ENCODE measurements at places on chromosomes 12 and 14.
A peak's percentile ranks its signal among the peaks of the same experiment; 100 is the strongest.

DNA sequence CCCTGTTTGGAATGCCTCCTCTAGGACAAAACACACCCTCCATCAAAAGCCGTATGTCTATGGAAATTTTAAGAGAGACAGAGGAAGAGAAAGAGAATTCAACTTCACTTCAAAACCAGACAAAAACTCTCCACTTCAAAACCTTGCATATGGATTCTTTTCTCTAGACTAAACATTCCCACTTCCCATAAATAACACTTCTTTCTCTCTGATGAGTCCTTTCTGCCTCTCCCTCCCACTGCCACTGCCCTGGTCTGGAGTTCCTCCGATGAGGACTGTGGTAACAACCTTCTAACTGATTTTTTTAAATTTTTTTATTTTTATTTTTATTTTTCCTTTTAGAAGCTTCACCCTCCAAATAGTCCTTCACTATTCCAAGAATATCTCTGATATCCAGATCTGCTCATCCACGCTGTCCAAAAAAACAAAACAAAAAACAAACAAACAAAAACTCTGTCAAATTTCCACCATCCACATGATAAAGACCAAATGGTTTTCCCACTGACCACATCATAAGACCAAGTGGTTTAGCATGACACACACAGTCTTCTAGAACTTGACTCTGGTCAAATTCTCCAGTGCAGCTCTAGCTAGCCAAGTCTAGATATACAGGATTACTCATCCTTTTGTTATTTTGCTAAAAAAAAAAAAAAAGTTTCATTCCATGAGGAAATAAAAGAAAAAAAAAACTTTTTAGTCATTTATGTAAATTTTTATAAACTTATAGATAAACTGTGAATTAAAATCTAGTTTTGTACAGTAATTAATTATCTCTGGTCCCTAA is 256.0 kb downstream of the PPFIA2 start:
- DNase-seq, result peak; percentile 26

- no peak for DNase-seq
These were observed 75.2 kb downstream of the TTC9 start for GRCh38 chr14:70716958-70717357.

- DNase-seq, result no peak
These were observed 189.0 kb downstream of the AACS start for GRCh38 chr12:125254236-125254635.

DNA sequence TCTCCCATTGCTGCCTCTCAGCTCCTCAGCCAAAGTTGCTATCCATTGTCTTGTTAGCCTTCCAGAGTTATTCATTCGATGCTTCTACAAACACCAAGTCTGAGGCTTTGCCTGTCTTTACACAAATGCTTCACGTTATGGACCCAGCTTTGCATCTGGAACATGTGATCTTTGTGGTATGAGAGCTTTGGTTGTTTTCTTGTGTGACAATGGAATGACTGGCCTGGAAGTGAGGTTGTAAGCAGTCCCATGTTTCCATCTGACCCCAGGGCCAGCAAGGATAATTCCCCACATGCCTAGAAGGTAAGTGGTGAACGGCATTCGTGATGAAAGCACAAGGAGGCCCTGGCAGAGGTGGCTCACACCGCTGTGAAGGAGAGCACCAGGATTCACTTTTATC is 866.7 kb upstream of the TMEM132C start:
- DNase-seq, result no peak

DNA sequence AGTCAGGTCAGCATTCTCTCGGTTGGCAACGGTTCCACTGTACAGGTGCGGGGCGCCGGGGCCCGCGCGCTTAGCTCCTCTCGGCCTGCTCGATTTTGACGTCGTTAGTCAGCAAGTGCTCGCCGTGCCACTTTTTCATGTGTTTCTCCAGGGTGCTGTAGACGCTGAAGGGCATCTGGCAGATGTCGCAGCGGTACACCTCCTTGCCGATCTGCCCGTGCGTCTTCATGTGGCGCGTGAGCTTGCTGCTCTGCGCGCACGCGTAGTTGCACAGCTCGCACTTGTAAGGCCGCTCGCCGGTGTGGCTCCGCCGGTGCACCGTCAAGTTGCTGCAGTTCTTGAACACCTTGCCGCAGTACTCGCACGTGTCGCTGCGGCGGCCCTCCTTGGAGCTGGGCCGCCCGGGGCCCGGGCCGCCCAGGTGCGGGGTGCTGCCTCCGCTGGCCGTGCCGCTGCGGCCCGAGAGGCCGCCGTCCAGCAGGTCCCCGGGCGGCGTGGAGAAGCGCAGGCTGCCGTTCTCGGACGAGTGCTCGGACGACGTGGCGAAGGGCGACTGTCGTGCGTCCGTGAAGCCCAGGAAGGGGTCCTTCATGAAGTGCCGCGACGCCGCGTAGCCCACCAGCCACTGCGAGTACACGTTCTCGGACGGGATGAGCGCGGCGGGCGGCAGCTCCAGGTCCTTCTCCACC is 97.8 kb downstream of the BCL11B start:
- DNase-seq, result no peak

DNA sequence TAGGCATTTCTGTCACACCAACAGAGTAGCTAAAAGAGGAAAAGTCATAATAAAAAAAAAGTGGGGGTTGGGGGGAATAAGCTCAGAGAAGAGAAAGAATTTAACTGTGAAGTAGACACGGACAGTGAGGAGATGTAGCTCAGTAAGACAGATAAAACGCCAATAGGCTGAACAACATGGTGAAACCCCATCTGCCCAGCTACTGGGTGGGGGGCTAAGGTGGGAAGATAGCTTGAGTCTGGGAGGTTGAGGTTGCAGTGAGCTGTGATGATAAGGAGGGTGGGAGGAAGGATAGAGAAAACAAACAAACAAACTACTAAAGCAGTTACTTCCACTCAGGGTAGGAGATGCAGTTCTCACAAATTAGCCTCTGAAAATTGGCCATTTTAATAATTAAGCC is 25.0 kb downstream of the HECTD4 start:
- no peak for DNase-seq

DNA sequence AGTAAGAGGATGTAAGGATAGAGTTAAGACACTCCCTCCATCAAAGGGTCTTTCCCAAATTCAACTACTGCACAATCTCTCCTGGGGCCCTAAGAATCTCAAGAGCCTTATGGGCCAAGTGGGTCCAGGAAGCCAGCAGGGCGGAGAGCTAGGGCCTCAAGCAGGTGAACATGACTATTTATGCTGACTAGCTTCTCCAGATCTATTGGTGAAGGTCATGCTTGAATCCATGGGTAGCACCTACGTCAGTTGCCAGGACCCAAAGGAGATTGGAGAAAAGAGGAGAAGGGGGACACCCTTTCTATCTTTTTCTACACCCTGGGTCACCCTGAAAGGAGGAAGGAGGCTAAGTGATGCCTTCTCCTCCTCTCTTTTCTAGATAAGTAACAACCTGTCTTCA is 534.2 kb upstream of the MIS18BP1 start:
- no peak for DNase-seq

DNA sequence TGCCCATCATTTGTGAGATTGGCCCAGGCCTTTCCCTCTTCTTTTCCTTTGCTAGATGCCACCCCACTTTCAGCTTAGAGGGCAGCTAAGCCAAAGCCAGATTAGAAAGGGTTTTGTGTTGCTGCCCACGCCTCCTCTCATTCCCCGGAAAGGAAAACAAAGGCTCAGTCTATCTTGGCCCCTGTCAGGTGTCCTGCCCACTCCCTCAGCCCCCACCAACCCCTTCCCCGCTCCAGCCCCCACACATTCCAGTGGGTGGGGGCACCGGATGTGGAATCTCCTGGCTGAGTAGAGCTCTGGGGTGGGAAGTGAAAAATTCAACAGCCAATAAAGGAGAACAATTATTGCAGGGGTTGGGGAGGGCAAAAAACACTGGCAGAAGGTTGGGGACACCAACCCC is 2.2 kb downstream of the BLOC1S1 start:
- DNase-seq, result no peak

GRCh38 chr14:21192875-21193535 is 37.1 kb upstream of the OR5AU1 start:
- DNase-seq, result no peak

DNA sequence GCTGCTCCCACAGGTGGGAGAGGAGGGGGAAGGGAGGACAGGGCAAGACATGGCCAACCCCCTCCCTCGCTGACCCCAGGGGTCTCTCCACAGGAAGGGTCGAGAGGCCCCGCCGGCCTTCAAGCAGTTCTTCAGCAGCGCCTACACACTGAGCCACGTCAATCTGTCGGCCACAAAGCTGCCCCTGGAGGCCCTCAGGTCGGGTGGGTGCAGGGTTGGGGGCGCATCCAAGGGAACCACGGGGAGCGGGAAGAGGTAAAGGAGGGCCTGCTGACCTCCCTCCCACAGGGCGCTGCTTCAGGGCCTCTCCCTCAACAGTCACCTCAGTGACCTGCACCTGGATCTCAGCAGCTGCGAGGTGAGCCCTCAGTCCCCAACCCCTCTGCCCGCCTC is 6.1 kb downstream of the CARMIL3 start:
- no peak for DNase-seq

DNA sequence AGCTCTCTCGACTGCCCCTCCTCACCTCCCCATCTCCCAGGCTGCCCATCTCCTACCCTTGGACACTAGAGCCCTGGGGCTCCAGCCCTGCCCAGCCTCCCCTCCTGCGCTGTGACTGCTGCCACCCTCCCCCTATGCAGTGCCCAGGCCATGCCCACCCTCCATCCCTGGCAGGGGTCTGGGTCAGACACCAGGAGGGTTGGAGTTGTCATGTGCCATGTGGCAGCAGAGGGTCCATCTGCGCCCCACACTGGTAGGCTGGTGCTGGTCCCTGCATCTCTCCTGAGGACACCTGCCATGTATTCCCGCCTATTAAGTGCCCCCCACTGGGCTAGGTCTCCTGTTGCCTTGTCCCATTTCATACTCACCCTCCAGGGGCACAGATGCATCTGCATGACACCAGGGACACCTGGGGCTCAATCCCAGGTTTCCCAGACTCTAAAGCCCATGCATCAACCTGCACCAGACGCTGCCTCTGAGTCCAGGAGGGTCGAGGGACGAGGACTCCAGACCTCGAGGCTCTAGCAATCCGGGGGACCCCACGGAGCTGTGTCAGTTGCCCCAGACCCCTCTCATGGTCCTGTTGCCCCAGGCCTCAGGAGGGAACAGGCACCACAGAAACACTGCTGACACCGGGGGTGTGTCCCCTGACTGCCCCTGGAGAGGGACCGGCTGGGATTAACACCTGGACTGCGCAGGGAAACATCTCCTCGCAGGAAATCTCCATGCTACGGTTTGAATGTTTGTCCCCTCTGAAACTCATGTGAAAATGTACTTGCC is 23.4 kb upstream of the SFSWAP start:
- no peak for DNase-seq

DNA sequence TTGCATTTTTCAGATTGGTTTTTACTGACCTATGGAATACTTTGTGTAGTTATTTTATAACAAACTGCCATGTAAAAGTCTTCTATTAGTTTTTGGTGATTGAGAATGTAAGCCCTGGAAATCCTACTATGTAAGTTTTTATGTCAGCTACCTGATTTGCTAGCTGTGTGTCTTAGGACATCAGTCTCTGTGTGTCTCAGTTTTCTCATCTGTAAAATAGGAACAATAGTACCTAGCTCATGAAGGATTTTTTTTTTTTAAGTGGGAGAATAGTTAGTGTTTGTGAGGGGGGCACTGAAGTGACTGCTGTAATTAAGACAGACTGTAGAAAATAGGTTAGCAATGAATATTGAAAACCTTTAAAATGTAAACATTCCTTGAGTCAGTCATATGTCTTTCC is 51.9 kb upstream of the KCNMB4 start:
- no peak for DNase-seq

- DNase-seq, result no peak
These were observed 1031.8 kb downstream of the GALC start for GRCh38 chr14:86961106-86961716.

DNA sequence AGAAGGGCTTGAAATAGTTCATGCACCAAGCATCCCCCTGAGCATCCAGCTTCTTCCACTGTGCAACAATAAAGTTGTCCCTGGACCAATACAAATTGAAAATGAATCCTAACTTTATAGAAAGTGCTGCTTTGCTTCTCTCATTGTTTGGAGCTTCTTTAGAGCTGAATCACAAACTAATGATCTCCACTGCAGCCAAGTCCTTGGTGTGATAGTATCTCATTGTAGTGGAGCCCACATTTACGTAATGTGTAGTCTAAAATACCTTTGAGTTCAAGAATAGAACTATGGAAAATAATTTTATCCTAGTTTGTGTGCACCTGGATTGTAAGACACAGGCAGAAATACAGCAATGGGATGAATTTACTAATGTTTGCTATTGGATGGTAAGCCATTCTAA is 319.9 kb downstream of the EGLN3 start:
- no peak for DNase-seq

GRCh38 chr14:93925374-93925895 is 1.7 kb upstream of the FAM181A start:
- no peak for DNase-seq

DNA sequence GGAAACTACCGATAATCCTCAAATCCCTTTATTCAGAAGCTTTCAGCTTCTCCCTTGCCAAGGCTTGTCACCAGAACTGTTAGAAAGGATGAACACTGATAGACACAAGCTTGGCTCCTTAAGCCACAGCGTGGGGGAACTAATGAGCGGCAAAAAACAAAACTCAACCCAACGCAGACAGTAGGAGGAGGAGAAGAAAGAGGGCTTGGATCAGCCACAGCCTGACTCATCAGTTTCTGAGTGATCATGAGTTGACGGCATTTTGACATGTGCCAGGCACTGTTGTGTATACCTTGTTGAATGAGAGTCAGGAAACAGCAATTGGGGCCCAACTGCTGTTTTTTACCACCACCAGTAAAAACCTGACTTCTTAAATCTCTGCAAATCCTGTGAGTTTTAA is 23.7 kb downstream of the PLXNC1 start:
- no peak for DNase-seq

GRCh38 chr12:65306366-65307168 is 28.1 kb downstream of the MSRB3 start:
- DNase-seq, result no peak

DNA sequence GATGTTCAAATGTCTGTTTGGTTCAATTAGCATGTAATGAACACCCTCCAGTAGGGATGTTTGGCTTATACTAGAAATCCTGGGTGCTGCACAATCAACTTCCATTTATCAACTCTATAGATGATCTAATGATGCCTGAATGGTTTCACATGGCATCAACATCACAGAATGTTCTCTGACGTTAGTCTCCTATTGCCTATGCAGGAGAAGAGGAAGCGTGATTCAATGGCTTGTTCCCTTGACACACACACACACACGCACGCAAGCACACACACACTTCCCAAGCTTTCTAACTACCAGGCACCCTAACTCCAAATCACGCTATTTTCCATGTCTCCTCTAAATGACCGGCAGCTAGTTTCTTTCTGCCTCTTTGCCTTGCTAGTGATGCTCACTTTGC is 49.3 kb downstream of the PKP2 start:
- no peak for DNase-seq

- no peak for DNase-seq
These were observed 743.4 kb downstream of the RPS29 start for GRCh38 chr14:48842785-48843184.

DNA sequence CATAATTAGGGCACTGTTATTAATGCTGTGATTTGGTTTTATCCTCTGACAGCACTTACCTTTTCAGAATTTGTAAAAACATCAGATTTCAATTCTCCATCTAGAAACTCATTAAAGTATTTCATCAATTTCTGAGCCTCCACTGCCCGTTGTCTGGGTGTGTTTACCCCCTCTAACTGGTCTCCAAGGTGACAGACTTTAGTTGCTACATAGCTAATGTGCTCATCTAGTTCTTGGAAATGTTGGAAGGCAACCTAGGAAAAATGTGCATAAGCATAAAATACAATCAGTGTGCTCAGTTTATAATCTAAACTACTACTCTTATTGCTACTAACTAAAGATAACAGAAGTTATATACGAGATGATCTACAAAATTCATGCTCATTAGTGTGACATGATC is 24.6 kb downstream of the EXOC5 start:
- DNase-seq, result no peak
